ENCODE measurements at places on chromosomes 1 and 21.

- no peak for DNase-seq
These were observed 1143.0 kb upstream of the ADGRL2 start for GRCh38 chr1:80657707-80658106.

DNA sequence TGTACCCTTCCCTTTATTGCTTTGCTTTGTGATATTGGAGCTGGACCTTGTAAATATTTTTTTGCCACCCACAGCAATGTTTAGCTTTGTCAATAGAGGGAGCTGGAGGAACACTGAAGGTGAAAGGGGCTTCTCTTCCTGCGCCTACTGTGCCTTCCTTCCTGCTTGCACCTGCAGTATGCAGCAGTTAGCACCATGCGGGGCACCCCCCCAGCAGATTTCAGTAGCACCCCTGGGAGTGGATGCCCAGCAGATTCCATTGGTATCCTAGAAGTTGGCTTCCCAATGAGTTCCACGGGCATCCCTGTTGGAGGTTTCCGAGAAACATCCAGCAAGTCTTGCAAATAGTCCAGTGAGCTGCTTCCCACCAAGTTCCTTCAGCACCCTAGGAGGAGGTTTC is 25.6 kb downstream of the S100A10 start:
- no peak for DNase-seq

DNA sequence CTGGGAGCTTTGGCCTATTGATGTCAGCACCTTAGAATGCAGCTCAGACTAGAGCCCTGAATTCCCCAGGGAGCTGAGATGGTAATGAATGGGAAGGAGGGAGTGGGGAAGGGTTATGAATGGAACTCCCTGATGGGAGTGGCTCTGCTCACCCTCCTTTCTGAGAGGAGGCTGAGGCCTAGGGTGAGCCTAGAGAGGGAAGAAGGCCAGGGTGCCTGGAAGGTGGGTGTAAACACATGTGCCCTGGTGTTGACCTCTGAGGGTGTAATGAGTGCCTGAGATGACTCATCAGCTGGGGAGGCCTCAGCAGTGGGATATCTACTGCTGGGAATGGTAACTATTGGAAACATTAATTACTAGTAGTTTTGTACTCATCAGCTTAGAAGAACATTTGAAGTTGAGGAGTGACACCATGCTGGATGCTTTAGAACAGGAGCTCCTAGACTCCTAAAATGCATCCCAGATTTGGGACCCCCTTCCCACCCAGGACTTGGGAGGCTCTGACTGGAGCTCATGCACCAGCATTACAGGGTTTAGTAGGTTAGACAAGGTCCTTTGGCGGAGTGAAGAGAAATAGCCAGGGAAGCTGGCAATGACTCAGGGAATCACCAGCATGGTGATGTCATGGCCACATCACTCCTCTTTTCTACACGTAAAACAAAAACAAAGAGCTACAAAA is 16.0 kb upstream of the PIGV start:
- DNase-seq = no peak

GRCh38 chr1:161198194-161198896 is 509 bp downstream of the ADAMTS4 start:
- peak; percentile 75 for DNase-seq

GRCh38 chr1:35854989-35855700 is 27.9 kb upstream of the AGO1 start:
- no peak for DNase-seq

GRCh38 chr1:6268415-6268814 is 7.5 kb upstream of the GPR153 start:
- DNase-seq = no peak

GRCh38 chr1:47970882-47971281 is 26.3 kb downstream of the TRABD2B start:
- DNase-seq = no peak

- DNase-seq = no peak
These were observed 12.5 kb upstream of the TTLL10 start for GRCh38 chr1:1161078-1161682.

GRCh38 chr1:228205526-228206436 is 2.1 kb upstream of the OBSCN start:
- DNase-seq = peak; percentile 50

DNA sequence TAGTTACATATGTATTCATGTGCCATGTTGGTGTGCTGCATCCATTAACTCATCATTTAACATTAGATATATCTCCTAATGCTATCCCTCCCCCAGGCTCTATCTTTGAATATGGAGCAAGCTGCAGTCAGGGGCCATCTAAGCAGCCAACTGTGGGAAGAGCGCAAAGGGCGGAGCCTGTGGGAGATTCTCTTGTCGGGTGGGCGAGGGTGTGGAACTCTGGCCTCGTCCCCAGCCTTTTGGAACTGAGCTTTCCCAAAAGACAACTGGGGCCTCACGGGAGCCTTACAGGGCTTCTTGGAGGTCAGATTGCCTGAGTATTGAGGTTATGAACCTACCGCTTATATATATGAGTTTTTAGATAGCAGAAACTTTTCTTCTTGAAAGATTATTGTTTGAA is 117.2 kb downstream of the HHAT start:
- DNase-seq = no peak

DNA sequence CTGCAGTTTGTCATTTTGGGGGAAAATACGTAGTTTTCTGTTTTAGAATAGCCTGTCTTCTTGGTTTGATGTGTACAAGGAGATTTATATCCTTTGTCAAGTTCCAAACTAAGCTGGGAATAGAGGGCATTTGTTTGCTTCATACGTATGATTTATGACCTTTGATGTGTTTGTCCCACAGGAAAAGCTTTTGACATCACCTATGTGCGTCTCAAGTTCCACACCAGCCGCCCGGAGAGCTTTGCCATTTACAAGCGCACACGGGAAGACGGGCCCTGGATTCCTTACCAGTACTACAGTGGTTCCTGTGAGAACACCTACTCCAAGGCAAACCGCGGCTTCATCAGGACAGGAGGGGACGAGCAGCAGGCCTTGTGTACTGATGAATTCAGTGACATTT is 79.9 kb downstream of the LAMC1 start:
- no peak for DNase-seq

- no peak for DNase-seq
These were observed 34.2 kb downstream of the TNFRSF8 start for GRCh38 chr1:12097321-12097720.

DNA sequence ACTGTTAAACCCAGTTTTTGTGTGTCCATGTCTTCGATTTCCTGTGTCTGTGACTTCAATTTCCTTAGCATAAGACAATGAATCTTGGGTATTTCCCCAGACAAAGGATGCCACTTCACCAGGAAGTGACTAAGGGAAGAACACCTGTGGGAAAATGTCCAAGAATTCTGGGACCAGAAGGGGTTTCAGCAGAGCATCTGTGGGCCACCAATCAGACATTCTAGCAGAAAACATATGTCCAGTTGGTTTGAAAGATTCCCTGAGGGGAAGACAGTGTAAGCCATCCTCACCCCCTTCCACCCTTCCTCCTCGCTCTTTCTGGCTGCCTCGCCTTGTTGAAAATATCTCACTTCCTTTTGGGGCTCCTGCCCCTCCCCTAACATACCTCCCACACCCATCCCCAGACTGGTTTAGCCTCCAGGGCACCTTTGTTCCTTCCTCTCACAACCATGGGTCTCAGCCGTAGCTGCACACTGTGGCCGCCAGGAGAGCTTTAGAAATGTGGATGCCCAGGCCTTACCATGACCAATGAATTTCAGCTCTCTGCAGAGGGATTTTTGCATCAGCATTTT is 25.5 kb upstream of the IFNAR1 start:
- no peak for DNase-seq

- no peak for DNase-seq
These were observed 51.3 kb upstream of the GFI1 start for GRCh38 chr1:92538048-92538412.

- DNase-seq = no peak
These were observed 55.6 kb downstream of the SSX2IP start for GRCh38 chr1:84634536-84635205.

GRCh38 chr1:115810609-115811008 is 30.3 kb downstream of the NHLH2 start:
- no peak for DNase-seq

GRCh38 chr1:19391596-19391981 is 79.5 kb downstream of the SLC66A1 start:
- DNase-seq = no peak

- no peak for DNase-seq
These were observed 43.3 kb downstream of the BCAR3 start for GRCh38 chr1:93638307-93638847.

- DNase-seq = peak; percentile 37
These were observed 74.5 kb downstream of the NID1 start for GRCh38 chr1:235990330-235990795.

DNA sequence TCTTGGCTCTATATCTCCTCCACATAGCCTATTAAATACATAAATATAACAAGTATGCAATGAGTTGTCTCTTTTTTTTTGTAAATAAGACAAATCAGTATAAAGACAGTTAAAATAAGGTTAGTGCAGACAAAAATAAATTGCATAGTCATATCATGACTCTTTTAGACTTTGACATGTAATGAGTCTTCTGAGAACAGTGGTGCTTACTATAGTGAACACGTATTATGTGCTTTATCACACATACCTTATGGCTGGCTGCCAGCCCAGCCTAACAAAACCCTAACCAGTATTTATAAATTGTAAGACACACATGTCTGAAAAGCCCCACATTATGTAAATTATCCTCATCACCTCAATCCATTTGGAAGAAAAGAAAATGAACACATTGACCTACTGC is 29.1 kb upstream of the F13B start:
- no peak for DNase-seq

GRCh38 chr1:35451125-35451528 is 106.1 kb downstream of the KIAA0319L start:
- no peak for DNase-seq

- no peak for DNase-seq
These were observed 15.4 kb downstream of the CTH start for GRCh38 chr1:70426154-70427131.

- DNase-seq = no peak
These were observed 42.1 kb upstream of the NBPF3 start for GRCh38 chr1:21397813-21398188.

DNA sequence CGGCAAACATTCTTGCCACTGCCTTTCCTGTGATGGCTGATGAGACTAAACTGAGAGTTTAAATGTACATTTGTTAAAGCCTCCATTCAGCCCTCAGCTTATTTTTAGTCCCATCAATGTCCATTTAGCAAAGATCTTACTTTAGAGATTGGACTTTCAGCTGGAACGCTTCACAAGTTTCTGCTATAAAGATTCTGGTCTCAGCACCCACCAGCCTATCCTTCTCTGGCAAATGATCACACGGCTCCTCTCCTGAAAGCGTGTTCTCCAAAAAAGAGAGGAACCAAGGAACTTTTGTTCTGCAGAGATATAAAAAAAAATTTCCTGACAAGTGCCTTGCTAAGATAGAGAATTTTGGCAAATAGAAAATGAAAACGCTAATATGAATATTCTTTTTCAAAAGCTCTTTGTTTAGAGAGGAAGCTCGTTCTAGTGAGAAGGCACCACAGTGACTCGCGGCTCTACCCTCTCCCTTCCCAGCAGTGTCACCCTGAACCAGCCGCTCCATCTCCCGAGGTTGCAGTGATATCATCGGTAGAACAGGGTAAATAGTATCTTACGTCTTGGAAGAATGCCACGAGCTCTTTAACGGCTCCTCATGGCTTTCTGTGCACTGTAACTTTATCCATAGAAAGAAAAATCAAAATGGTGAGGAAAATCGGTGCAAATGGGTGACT is 200.2 kb downstream of the APP start:
- no peak for DNase-seq

GRCh38 chr1:155040358-155041093 is 6.9 kb downstream of the DCST1 start:
- no peak for DNase-seq

- DNase-seq = no peak
These were observed 132.2 kb downstream of the SYT2 start for GRCh38 chr1:202578001-202578504.

DNA sequence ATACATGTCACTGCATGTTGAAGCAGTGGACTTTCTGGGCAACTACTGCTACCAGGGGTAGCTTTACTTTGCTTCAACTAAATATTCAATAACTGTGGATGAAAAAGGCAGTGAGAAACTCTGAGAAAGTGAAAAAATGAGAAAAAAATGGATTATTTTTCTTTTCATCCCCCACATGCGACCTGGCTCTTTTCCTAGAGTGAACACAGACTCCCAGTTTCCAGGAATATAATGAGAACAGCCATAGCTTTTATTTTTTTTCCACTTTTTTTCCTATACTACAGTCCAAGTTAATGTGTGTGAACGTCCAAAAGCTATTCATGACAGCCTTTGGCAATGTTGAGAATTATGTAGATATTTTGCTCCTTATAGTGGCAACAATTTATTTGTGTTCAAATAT is 230.4 kb downstream of the DNM3 start:
- no peak for DNase-seq

- no peak for DNase-seq
These were observed 2.7 kb upstream of the TIE1 start for GRCh38 chr1:43298055-43298454.

DNA sequence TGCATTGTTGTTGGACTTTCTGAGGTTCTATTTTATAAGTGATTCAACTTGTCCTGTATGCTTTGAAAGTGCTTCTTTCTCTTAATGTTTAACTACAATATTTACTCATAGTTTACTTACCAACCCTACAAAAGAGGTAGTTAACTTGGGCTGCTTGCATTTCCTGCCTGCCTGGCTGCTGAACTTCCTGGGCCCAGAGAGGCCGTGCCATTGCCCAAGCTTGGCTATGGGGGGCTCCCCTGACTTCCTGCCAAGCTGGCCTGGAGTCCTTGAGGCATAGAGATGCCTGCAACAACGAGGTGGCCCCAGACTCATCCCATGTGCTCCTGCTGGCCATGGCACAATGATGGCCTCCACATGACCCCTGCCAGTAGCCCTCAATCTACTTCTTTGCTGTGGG is 361.6 kb upstream of the PLD5 start:
- no peak for DNase-seq

- no peak for DNase-seq
These were observed 645.7 kb upstream of the PTBP2 start for GRCh38 chr1:96075704-96076455.

- no peak for DNase-seq
These were observed 26.6 kb upstream of the DNM3 start for GRCh38 chr1:171814692-171815091.

DNA sequence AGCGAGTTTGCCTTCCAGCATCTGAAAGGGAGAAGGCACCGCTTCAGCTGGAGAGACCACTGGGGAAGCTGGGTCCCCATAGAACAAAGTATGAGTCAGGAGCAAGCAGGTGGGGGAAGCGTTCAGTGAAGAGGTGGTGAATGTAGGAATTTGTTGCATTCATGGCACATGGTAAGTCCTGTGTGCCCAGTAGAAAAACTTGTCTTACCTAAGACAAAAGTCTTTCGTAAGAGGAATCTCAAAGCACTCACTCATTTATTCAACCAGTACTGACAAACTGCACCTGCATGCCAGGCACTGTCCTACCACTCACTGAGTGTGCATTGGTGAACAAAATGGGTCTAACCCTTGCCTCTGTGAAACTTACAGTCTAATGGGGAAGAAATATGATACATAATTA is 9.2 kb upstream of the ERRFI1 start:
- DNase-seq = no peak

Measured in left forelimb (tissue), 1 donor.